Stromal cell of bone marrow (primary cell): ENCODE measurements at places on chromosomes 12 and 14.
A peak's percentile ranks its signal among the peaks of the same experiment; 100 is the strongest.

DNA sequence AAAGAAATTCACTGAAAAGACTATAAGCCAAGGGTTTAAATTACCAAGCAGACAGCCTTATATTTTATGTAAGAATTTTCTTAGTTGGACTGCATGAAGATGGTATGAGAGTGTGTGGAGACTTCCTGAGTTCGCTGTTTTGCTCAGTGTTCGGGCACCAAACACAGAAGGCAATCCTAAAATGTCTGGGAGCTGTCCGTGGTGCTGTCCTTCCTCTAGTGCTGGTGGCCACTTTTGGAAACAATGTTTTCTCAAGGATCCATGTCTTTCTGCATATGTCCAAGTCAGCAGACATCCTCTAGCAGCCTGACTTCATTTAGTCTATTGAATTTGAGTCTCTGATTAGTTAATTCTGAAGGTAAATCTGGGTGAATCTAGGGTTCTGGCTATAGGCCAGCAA, 135.8 kb downstream of the SLC8A3 start:
- DNase-seq = peak; percentile 18

GRCh38 chr12:46349253-46349652, 23.3 kb downstream of the SLC38A2 start:
- DNase-seq = no peak

GRCh38 chr14:68727315-68728047, 65.4 kb downstream of the ZFP36L1 start:
- no peak for DNase-seq

DNA sequence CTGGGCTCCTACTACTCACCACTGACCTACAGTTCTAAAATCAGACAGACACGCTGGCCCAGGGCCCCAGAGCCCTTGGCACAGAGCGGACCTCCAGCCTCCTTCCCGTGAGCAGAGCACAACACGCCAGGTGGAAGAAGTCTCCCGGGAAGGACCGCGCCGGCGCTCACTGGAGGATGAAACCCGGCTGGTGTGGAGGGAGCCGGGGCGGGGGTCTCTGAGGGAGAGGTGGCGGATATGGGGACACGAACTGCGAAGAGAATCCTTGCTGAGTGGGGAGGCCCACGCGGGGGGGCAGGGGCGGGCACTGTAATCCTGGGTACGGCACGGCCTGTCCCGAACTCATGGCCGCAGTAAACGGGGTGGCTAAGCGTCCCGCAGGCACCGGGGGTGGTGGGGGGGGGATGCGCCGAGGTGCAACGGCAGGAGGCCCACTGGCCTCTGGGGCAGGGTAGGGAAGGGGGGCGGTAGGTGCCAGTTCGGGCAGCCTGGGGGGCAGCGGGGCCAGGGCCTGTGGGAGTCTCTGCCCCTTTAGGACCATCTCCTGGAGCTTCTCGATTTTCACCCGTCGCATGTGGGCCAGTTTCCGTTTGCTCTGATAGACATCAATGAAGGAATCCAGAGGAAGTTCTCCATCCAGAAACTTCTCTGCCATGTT, 28.8 kb downstream of the VPS37B start:
- no peak for DNase-seq

GRCh38 chr12:101750152-101750551, 10.9 kb upstream of the SYCP3 start:
- DNase-seq = no peak

GRCh38 chr14:92534932-92535643, 21.5 kb downstream of the RIN3 start:
- no peak for DNase-seq
